Activated T-cell treated with anti-CD3 and anti-CD28 coated beads, Interleukin-2, amount 50 U/mL, for 48 hours (primary cell): ENCODE measurements at places on chromosomes 3 and 15.
A peak's percentile ranks its signal among the peaks of the same experiment; 100 is the strongest.

GRCh38 chr3:155352900-155353490 lies 59.5 kb upstream of the STRIT1 start:
- DNase-seq: no peak

DNA sequence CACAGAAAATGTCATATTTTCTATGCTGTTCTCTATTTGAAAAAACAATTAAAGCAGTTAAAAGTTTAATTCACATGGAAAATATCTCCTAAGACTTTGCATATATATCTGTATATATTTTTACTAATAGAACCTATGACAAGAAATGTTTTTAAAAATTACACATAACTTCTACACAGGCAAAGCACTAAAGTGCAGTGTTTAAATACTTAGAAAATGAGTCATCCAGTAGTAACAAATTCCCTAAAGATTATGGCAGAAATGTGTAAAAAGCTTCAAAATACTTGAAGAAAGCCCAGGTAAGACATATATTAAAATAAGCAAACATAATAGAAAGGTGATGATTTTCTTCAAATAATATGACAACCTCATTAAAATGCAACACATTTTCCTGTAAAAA lies 236.6 kb downstream of the TBC1D5 start:
- DNase-seq: no peak

DNA sequence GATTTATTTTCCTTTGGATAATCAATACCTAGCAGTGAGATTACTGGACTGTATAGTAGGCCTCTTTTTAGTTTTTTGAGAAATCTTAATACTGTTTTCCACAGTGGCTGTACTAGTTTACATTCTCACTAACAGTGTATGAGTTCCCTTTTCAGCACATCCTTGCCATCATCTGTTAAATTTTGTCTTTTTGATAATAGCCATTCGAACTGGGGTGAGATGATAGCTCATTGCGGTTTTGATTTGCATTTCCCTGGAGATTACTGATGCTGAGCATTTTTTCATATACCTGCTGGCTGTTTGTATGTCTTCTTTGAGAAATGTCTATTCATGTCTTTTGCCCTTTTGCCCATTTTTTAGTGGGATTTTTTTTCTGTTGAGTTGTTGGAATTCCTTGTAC lies 210.8 kb downstream of the CGGBP1 start:
- DNase-seq: no peak

GRCh38 chr15:80776420-80777045 lies 2.6 kb upstream of the CEMIP start:
- peak; percentile 75 for DNase-seq

GRCh38 chr3:189833996-189834395 lies 202.8 kb downstream of the TP63 start:
- DNase-seq: no peak

DNA sequence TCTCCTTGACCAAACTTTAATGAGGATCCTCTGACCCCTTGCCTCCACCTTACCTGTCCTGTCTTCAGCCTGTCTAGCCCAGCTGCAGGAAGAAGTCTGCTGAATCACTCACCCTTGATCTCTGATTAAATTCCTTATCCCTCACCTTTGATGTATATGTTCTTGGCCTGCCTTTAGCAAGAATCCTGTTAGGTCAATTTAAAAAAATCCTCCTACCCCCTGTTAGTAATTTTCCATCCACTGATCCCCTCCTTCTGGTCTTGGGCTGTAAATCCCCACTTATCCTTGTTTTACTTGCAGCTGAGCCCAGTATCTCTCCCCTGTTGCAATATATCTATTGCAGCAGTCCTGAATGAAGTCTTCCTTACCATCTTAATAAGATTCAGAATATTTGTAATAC lies 39.0 kb downstream of the MYH15 start:
- no peak for DNase-seq

- no peak for DNase-seq
Measured at GRCh38 chr3:126024049-126024854, 55.3 kb downstream of the ROPN1B start.

DNA sequence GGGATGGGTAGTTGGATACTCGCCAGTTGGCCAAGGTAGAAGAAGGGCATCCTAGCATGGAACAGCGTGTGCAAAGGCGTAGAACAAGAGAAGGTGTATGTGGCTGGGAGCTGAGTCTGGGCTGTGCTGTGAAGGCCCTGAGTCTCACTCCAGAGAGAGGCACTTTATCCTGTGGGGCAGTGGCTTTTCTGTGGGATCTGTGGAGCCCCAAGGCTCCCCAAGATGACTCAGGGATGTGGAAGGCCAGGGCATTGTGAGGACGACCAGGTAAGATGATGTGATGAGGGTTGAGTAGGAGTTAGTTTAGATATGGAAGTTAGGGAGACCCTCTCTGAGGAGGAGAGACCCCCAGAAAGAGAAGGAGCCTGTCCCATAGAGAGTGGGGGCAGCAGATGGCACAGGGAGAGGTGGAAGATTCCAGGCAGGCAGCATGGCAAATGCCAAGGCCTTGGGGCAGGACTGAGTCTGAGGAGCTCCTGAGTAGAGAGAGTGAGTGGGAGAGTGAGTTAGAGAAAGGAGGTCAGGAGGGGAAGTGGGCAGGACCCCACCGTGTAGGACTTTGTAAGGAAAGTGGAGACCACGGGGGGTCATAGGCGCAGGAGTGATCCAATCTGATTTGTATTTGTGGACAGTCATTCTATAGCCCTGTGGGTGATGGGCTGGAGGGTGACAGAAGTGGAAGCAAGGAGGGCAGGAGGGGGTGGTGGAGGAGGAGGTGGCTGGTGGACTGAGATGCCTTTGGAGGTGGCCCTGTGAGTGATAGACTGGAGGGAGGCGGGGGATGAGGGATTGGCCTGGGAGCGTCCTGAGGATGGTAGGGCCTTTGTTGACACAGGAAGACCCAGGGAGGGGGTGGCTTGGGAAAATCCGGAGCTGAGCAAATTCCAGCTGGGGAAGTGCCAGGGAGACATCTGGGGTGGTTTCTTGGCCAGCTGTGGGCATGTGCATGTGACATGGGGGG lies 50.3 kb downstream of the FBLN2 start:
- DNase-seq: no peak

- DNase-seq: no peak
Measured at GRCh38 chr3:115667738-115668065, 44.4 kb downstream of the GAP43 start.

- no peak for DNase-seq
Measured at GRCh38 chr3:17069754-17070153, 185.0 kb downstream of the PLCL2 start.

DNA sequence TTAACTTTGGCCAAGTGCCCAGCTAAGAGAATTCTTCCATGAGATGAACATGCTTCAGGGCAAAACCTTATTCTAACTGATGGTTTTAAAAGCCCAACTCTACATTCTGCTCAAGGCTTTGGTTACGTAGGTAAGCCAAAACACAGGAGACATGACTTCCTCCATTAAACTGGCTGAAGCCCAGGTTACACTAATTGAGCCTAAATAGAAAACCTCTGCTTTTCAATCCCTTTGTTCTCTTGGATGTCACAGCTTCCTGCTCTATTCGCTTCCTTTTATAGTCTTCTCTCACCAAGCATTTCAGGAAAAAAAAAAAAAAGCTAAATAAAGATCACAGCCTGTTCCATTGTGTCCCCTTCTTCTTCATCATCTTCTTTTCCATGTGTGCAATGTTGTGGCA lies 420.4 kb downstream of the TIGIT start:
- DNase-seq: no peak
